Iris pigment epithelial cell (primary cell): ENCODE measurements at places on chromosomes 5 and 9.
A peak's percentile ranks its signal among the peaks of the same experiment; 100 is the strongest.

DNA sequence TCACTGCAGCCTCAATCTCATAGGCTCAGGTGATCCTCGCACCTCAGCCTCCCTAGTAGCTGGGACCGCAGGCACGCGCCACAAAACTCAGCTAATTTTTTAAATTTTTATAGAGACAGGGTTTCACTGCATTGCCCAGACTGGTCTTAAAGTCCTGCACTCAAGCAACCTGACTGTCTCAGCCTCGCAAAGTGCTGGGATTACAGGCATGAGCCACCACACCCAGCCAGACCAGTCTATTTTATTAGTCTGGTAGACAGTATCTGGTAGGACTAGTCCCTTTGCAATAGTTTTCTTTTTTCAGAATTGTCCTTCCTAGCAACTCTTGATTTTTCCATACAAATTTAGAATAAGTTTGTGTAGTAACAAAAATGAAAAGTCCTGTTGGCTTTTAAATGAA lies 14.1 kb upstream of the GPR150 start:
- DNase-seq, result no peak

- DNase-seq, result peak; percentile 26
Observed at GRCh38 chr5:137923856-137924255, 34.6 kb downstream of the PKD2L2 start.

DNA sequence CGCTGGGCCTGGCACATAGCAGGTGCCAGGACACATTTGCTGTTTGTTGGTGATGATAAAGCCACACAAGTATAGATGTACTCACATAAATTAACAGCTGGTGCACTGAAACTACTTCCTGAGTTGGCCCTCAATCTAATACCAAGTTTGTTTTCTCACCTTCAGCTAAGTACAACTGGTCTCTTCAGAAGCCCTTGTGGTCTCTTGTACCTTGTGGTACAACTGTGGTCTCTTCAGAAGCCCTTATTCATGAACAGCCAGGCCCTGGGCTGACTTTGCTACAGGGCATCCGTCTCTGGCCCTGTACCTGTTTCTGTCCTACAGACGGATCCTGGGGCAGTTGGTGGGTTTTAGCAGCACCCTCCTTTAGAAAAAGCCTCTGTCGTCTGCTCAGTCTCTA lies 81.5 kb downstream of the DAB2IP start:
- no peak for DNase-seq

GRCh38 chr9:137301081-137301947 lies 757 bp downstream of the NRARP start:
- peak; percentile 68 for DNase-seq

GRCh38 chr5:141558150-141558549 lies 60.6 kb downstream of the DIAPH1 start:
- peak; percentile 9 for DNase-seq

- DNase-seq, result no peak
Observed at GRCh38 chr5:151717416-151717815, 30.7 kb upstream of the SPARC start.

DNA sequence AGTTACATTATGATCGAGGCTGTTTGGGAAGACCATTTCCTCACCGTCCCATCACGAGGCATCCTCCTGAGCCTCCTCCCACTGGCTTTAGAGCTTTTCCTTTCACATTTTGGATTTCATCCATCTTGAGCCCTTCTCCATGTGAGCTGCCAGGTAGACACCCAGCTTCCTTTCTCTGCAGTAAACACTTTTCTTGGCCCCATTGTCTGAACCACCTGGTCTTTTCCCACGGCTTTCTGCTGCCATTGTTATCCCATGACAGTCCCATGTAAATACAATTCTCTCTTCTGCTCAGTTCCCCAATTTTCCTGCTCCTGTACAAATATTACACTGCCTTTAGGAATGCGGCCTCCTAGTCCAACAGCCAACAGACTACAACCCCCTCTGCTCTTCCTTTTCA lies 24.1 kb downstream of the UBE2QL1 start:
- no peak for DNase-seq

GRCh38 chr5:28324174-28324573 lies 1285.8 kb upstream of the CDH9 start:
- DNase-seq, result no peak

- DNase-seq, result no peak
Observed at GRCh38 chr5:168669668-168670378, 90.7 kb upstream of the PANK3 start.

GRCh38 chr5:81344736-81345135 lies 43.3 kb downstream of the ZCCHC9 start:
- no peak for DNase-seq

GRCh38 chr5:68088302-68088701 lies 127.3 kb upstream of the PIK3R1 start:
- peak; percentile 90 for DNase-seq

DNA sequence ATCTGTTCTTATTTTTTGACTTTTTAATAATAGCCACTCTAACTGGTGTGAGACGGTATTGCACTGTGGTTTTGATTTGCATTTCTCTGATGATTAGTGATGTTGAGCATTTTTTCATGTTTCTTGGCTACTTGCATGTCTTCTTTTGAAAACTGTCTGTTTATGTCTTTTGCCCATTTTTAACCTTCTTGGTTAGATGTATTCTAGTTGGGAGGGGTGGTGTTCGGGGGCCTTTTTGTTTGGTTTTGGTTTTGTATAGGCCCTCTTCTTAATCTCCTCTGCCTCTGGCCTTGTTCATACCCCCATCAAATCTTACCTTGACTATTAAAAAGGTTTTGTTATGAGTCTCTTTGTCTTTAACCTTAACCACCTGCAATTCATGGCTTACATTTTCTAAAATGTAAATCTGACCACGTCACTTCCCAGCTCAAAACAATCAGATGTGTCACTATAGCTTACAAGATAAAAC lies 107.8 kb upstream of the NR4A3 start:
- DNase-seq, result no peak

DNA sequence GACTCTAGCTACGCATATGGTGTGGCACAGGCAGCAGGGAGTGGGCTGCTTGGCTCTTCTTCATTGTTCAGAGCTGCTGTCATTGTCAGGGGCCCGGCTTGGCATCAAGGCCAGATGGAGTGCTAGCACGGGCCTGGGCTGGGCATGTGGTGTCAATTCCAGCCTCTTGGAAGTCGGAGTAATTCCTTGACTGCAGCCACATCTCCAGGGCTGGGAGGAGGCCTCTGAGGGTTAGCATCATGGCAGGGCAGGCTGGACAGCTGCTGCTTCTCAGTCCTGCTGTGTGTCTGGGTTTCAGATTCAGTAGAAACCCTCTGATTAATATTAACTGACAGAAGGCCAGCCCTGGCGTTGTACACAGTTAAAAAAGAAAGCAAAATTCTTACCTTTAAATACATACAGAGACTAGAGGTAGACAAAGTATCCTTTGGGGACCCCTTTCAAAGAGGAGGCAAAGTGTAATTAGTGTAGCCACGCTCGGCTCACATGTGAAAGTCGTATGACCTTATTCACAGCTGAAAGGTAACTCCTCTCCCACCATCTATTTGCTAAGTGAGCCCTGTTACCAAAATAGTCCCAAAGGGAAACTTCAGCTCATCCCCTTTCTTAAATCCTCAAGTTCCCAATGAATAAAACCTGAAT lies 126.4 kb downstream of the DOCK2 start:
- no peak for DNase-seq

GRCh38 chr5:171127314-171127713 lies 181.7 kb upstream of the TLX3 start:
- DNase-seq, result peak; percentile 50

GRCh38 chr5:32708949-32709348 lies 2.2 kb upstream of the NPR3 start:
- no peak for DNase-seq

GRCh38 chr9:68887232-68887631 lies 126.7 kb downstream of the PRKACG start:
- no peak for DNase-seq

GRCh38 chr9:109270441-109270840 lies 50.4 kb downstream of the EPB41L4B start:
- DNase-seq, result no peak

DNA sequence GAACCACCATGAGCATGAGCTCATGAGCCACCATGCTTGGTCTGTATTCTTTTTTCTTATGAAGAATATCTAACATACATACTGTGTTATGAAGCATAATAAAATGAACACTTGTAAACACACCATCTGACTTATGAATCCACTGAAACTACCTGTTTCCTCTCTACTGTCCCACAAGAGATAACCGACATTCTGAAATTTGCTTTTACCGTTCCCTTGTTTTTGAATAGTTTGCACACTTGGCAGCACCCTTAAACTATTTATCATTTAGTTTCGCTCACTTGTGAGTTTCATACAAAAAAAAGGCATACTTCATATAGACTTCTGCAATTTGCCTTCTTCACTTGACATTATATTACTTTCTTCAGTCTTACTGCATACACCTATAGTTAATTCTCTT lies 8.9 kb downstream of the LARS1 start:
- no peak for DNase-seq

- DNase-seq, result no peak
Observed at GRCh38 chr9:101902051-101902450, 163.6 kb upstream of the GRIN3A start.

DNA sequence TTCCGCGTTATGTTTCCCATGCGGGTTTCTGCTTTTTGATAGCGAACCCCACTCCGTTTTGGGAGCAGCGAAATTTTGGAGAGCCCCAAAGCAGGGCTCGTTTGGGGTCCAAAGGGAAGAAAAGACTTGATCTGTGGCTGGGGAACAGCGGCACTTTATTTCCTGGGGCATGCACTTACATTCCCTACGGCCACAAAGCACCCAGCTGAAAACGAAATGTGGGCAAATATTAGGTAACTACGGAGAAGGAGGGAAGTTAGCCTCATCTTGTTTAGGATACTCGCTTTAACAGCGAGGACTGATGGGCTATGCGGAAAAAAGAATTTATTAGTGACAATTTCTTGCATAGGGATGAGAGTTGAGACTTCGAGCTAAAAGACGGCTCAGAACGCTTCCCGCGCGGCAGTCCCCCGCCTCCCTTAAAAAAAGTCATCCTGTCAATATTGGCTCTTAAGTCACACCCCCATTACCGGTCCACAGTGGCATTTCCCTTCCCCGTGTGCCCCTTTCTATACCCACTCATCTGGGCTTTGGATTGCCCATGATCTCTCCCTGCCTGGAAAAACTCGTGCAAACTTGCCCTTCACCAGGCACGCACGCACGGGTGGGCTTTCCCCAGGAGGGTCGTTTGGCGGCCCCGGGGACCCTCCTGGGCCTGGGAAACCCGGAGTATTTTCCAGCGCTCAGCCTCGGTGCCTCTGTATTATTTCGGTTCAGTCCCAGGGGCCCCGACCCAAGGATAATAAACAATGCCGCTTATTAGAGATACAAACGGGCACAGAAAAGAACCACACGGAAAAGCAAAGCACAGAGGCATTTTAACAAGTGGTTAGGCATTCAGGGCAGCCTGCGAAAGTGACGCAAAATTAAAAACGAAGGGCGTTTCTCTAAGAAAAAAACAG lies 35.8 kb upstream of the NFIB start:
- DNase-seq, result no peak

GRCh38 chr5:140292212-140293036 lies 10.5 kb downstream of the PFDN1 start:
- peak; percentile 69 for DNase-seq
